ENCODE measurements at places on chromosomes 5 and 9. TPM values are rescaled to one million over a fixed set of nuclear protein-coding genes. Genes with fewer than 3 reads are reported as not detected.
A peak's percentile ranks its signal among the peaks of the same experiment; 100 is the strongest.

The CARTPT gene
- total RNA-seq, result not detected

DNA sequence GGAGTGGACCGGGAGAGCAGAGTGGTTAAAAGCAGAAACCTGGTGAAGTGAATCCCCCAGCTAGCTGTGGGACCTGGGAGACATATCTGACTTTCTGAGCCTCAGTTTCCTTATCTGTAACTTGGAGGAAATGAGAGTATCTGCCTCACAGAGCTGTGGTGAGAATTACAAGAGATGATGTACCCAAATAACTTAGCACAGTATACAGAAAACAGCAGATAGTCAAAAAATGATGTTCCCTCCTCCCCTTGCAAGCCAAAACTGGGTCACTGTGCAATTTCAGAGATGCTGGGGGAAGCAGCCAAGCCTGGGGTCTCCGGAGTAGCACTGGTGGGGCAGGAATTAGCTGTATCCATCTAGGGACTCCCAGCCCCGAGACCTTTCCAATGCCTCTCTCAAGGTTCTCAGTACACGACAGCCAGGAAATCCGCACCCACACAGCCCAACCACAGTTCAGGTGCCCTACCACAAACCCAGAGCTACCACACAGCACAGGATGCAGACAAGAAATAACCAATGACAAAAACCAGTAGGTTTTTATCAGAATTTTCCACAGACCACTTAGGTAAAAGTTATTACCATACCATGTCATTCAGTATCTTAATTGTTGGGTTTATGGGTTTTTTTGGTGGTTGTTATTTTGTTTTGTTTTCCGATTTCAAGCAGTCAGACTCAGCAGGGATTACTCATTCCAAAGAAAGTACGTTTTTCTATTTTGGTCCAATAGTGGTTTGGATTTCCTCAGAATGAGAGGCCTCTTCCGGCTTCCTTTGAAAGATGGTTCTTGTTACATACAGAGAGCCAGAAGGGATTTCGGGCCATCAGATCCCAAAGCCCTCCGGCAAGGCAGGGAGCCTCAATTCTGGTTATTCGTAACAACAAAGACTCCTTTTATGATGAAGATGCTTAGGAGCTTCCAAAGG lies 4.9 kb upstream of the HRH2 start:
- DNase-seq, result peak; percentile 40

The ANKRD18A gene
- not detected for total RNA-seq

The IL3 gene
- not detected for total RNA-seq

- DNase-seq, result no peak
Measured at GRCh38 chr5:111198281-111198966, 25.8 kb upstream of the CAMK4 start.

DNA sequence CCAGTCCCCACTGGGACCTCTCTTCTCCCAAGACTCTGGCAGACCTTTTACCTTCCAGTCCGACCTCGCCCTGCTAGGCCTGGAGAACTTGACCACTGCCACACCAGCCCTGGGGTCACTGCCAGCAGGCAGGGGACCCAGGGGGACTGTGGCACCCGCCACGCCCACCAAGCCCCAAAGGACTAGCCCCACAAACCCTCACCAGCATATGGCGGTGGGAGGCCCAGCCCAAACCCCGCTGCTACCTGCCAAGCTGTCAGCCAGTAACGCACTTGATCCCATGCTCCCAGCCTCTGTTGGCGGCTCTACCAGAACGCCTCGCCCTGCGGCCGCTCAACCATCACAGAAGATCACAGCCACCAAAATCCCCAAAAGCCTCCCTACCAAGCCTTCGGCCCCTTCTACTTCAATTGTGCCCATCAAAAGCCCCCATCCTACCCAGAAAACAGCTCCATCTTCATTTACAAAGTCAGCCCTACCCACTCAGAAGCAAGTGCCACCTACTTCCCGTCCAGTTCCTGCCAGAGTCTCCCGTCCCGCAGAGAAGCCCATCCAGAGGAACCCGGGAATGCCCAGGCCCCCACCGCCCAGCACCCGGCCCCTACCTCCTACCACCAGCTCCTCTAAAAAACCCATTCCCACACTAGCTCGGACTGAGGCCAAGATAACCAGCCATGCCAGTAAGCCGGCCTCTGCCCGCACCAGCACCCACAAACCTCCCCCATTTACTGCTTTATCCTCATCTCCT lies 13.1 kb downstream of the COL27A1 start:
- no peak for DNase-seq
